ENCODE measurements at places on chromosomes 4 and X.
A peak's percentile ranks its signal among the peaks of the same experiment; 100 is the strongest.

- no peak for DNase-seq
Observed at GRCh38 chr4:4302416-4302815, 12.4 kb downstream of the ZBTB49 start.

- DNase-seq = no peak
Observed at GRCh38 chr4:66164869-66165268, 494.6 kb upstream of the EPHA5 start.

- no peak for DNase-seq
Observed at GRCh38 chr4:82820689-82821088, 22.1 kb upstream of the SCD5 start.

DNA sequence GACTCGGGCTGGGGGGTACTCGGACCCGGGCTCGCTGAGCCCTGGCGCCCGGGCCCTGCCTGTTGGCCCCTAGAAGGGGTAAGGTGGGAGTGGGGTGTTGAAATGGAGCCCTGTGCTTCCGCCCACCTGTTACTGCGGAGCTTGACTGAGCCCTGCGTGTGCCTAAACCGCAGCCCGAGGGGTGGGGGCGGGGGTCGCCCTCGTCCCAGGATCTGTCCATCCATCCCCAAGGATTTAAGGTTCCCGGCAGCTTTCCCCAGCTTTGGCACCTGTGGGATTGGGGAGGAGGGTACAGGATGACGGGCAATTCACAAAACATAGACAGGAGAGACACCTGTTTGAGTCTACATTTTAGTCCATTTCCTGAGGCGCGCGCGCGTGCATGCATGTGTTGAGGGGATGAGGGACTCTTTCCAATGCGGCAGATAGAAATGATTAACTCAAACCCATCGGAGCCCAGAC, 779 bp downstream of the GABRQ start:
- DNase-seq = no peak

DNA sequence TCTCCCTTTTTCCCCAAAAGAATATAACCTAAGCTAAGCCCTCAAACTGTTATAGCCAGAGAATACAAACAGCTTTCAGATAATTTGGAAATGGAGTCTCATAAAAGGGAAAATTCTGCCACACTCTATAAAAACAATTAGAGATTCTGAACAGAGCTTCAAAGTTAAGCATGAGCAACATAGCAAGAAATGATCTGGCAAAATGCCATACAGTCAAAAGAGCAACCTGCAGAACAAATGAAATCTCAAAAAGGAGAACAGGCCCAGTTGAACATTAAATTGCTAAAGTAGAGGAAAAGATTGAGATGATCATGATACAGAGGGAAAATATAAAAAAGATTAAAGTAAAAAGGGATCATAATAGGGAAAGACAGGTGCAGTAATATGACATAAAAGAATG, 250.5 kb downstream of the TLL1 start:
- no peak for DNase-seq

- DNase-seq = no peak
Observed at GRCh38 chrX:68725756-68726365, 78.4 kb downstream of the STARD8 start.

DNA sequence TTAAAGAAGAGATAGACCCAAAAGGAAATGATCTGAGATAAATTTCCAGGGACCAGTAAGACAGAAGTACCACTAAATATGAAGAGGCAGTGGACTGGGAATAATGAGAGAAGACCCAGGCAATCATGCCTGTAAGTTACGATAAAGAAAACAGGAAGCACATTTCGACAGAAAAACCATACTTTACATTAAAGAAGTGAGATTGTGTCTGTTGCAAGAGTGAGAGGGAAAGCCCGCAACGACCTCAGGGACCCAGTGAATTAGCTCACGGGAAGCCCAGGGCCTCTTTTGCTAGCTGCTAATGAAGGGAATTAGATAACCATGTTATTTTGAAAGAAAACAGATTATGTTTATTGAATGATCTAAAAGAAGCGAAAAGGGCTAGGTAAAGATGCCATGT, 28.9 kb upstream of the ACSL1 start:
- DNase-seq = no peak

GRCh38 chr4:113447061-113447460, 314.5 kb downstream of the CAMK2D start:
- DNase-seq = no peak

- DNase-seq = no peak
Observed at GRCh38 chr4:26746802-26747213, 113.8 kb upstream of the STIM2 start.

DNA sequence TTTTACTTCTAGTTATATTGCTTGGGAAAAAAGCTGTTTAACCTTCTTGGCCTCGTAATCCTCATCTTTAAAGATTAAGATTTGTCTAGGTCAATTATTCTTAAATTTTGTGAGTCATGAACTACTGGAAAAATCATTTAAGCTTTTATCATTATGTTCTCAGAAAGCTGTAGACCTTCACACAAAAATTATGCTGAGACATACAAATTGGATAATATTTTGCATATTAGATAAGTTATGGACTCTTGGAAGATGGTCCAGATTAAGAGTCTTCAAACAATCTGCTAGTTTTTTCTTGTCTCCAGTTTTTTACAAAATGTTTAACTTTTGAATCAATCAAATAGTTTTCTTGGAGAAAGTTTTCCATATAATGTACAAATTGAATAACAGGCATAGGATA, 108.1 kb upstream of the NEIL3 start:
- DNase-seq = no peak

GRCh38 chr4:137300776-137301175, 231.5 kb downstream of the PCDH18 start:
- no peak for DNase-seq

DNA sequence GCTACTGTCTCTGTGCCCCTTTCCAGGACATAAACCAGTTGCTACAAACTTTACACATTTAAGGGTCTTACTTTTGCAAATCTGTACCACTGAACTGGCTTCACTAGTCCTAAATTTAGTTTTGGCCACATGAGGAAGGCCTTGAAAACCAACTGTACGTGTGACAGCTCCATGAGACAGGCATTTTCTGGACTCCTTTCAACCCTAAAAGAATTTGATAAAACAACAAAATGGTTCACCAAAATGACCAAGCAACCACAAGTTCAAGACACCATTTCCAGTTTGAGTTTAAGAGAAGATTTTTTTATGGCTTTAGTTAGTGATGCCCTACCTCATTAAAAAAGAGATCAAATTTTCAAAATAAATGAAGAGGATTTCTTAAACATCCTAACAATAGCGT, 246.4 kb downstream of the ZNF674 start:
- no peak for DNase-seq

DNA sequence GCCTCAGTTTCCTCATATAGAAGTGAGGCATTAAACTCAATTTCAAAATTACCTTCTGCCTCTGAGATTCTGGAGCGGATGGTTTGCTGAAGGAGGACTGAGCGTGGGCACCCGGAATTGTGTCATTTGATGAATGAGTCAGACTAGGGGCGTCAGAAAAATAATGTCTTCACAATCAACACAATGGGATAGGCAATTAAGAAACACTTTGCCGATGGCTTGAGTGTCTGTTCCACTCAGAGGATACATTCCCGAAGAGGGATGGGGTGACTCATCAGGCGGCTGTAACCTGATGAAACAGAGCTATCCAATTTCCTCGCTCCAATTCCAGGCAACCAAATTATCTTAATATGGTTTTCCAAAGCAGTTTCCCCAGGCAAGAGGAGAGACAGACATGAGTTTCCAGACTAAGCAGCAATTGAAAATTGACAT, 1.2 kb upstream of the CHRNA9 start:
- peak; percentile 37 for DNase-seq

GRCh38 chr4:24212642-24213041, 322.8 kb upstream of the PPARGC1A start:
- DNase-seq = no peak

- no peak for DNase-seq
Observed at GRCh38 chrX:139642241-139642927, 65.6 kb downstream of the MCF2 start.

DNA sequence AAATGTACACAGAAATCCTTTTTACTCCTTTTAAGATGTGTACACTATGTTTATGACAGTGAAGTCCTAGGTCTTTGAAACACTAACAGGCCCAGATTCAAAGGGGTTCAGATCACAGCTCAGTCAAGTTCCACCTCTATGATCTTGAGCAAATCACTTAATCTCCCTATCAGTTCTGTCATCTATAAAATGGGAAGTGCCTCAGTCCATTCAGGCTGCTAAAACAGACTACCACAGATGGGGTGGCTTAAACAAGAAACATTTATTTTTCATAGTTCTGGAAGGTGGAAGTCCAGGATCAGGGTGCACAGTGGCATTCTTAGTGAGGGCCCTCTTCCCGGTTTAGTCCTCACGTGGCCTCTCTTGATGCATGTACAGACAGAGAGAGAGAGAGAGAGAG, 117.1 kb downstream of the CORIN start:
- DNase-seq = no peak

DNA sequence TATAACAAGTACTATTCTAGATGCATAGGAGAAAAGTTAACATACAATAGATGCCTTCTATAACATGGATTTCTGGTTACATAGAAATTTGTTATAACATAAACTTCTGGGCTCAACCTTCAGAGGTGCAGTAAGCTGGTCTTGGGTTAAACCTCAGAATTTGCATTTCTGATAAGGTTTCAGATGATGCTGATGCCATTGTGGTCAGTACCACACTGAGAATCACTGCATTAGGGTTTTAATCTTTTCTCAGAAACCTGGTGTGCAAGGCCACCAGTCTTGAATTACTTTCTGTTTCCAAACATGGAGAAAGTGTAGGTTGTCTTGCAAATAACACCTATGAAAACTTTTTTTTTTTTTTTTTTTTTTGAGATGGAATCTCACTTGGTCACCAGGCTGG, 146.2 kb downstream of the SPOCK3 start:
- DNase-seq = no peak

- DNase-seq = peak; percentile 71
Observed at GRCh38 chr4:13483768-13484121, 395 bp downstream of the RAB28 start.
